ENCODE measurements at places on chromosomes 7 and 10.

DNA sequence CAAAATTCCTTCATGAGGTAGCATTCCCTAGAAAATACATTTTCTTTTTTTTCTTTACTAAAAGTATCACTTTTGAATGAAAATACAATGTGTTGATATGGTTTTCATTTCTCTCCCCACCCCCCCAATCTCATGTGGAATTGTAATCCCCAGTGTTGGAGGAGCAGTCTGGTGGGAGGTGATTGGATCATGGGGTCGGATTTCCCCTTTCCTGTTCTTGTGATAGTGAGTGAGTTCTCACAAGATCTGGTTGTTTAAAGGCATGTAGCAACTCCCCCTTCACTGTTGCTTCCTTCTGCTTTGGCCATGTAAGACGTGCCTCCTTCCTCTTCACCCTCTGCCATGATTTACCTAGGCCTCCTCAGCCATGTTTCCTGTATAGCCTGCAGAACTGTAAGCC, 790.3 kb upstream of the KCND2 start:
- DNase-seq, result no peak

GRCh38 chr10:104337521-104337984, 712 bp downstream of the ITPRIP start:
- DNase-seq, result no peak

GRCh38 chr7:83466956-83467355, 182.0 kb downstream of the SEMA3E start:
- no peak for DNase-seq

DNA sequence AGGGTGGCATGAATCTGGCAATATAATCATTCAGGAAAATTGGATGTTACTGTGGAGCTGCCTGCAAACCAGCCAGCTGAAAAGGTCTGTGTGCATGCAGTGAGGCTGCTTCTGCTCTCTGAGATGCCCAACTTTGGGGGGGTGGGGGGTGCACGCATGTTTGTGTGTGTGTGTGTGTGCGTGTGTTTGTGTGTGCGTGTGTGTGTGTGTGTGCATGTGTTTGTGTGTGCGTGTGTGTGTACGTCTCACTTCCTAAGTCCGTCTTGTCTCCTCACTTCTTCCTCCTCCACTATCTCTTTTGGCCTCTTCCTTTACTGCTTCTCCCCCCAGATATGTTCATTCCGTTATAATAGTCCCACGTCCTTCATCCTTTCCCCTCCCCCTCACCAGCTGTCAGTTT, 102.9 kb upstream of the MACROH2A2 start:
- DNase-seq, result no peak

- no peak for DNase-seq
Observed at GRCh38 chr7:42698600-42699374, 213.1 kb downstream of the C7orf25 start.

DNA sequence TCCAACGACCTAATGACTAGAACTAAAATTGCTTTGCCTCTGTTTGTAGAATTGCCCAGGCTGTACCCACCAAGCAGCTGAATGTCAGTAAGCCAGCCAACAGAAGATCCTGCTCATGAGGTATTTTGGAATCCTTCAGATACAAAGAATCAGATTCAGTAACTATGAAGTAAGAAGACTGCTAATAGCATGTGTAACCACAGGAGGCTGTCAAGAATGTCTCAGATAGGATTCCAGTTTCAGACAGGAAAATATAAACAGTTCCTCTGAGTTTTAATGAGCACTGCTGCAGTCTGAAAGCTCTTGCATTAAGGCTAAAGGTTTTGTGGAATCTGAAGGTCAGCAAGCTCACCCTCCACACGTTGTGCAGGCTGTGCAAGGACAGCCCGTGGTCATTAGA, 112.6 kb upstream of the ADAM12 start:
- no peak for DNase-seq

- DNase-seq, result no peak
Observed at GRCh38 chr7:123131961-123132360, 67.8 kb downstream of the SLC13A1 start.

DNA sequence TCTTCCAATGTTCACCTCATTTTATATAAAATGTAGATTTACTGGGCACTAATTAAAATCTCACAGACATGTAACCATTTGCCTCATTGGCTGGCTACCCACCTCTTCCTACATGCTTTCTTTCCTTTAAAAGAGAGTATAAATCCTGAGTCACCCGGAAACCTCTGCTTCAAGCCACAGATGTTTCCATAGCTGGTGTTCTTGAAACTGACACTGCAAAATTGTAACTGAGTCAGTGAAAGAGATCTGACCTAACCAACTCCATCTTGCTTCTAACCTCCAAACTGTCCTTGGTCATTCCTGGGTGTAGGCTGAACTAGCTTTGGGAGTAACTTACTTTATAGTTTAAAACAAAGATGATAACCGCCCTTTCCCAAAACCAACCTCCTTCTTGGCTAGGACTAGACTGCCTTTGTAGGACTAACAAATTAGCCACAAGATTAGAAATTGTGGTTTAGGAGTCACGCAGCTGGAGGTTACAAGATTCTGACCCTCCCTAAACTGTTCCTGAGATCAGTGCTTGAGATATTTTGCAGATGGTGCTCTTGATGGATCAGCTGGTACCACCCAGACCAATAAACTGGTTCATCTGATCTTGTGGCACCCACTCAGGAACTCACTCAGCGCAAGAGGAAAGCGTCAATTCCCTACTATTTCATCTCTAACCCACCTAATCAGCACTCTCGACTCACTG, 33.5 kb downstream of the SVOPL start:
- no peak for DNase-seq

- DNase-seq, result no peak
Observed at GRCh38 chr10:13674645-13675588, 88.2 kb downstream of the PRPF18 start.

GRCh38 chr7:95139922-95140321, 184.4 kb downstream of the PON1 start:
- DNase-seq, result no peak

DNA sequence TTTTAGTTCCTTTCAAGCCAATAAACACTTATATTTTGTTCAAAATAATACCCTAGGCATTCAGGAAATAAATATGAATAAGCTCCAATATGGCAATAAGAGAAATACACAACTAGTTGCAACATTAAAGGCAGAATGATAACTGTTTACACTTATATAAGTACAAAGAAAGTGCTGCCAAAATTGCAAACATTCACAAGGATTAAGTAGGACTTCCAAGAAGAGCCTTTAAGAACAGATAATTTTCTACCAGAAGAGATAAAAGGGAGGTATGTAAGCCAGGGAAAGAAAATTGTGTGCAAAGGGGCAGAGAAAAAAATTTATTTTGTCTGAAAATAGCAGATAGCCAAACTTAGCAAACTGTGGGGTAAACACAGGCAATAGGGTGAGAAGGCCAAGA, 83.8 kb downstream of the CTNNA3 start:
- DNase-seq, result no peak

DNA sequence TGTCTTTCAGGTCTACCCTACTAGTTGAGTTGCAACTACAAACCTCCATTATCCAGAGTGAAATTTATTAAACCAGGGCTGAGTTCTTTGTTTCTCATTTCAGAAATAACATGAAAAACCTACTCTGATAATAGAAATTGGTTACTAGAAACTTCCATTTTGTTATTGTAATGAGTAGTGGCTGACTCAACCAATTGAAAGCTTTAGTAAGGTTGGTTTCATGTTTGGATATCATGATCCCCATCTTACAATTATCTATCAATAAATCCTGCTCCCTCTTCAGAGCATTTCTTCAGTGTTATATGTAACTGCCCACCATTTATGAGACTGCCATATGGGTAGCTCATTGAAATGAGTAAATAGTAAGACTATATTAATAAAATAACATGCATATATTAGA, 16.9 kb downstream of the MDFIC start:
- no peak for DNase-seq

GRCh38 chr10:11184093-11184492, 166.4 kb downstream of the CELF2 start:
- no peak for DNase-seq

- no peak for DNase-seq
Observed at GRCh38 chr10:11178606-11179515, 161.2 kb downstream of the CELF2 start.

- no peak for DNase-seq
Observed at GRCh38 chr10:98538472-98538871, 91.7 kb upstream of the HPS1 start.

DNA sequence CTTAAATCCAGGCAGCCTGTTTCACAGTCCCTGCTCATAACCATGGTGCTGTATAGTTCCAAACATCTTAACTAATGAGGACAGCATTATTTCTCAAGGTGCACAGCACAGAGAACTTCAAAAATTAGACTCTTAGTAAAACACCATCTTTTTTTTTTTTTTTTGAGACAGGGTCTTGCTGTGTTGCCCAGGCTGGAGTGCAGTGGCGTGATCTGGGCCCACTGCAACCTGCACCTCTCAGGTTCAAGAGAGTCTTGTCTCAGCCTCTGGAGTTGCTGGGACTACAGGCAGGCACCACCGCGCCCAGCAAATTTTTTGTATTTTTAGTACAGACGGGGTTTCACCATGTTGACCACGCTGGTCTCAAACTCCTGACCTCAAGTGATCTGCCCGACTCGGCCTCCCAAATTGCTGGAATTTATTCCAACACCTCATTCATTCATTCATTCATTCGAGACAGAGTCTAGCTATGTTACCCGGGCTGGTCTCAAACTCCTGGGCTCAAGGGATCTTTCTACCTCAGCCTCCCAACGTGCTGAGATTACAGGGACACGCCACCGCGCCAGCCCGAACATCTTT, 507 bp upstream of the TMEM254 start:
- no peak for DNase-seq

- DNase-seq, result no peak
Observed at GRCh38 chr7:106110885-106111654, 1.0 kb downstream of the SYPL1 start.

DNA sequence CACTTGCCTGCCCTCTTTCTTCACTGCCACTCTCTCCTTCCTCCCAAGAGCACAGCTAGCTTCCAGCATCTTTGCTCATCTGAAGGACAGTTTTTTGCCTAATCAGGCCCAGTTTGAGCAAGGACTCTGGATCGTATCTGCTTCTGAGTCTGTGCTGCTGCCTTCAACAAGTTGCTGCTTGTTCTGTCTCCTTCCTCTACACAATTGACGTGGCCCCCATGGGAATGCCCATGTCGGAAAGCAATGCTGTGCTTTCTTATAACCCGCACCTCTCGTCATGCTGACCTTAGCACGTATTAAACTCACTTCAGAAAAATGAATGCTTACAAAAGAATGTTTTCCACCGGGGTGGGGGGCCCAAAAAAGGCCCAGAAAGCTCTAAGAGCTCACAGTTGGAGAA, 324.7 kb upstream of the C7orf33 start:
- no peak for DNase-seq

GRCh38 chr7:98760201-98760651, 109.6 kb downstream of the TMEM130 start:
- DNase-seq, result no peak

DNA sequence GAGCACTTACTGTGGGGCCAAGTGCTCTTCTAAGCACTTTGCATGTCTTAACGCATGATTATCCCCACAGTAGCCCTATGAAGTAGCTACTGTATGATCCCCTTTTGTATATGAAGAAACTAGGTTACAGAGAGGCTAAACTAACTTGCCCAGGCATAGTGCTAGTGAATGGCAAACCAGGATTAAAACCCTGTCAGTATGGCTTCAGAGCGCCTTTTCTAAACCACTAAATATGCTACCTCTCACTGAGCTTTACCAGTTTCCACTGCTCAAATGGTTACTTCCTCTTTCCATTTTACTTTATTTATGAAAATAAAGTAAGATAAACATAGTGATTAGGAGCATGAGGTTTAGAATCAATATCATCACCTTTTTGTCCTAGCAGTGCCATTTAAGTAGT, 73.6 kb downstream of the PODXL start:
- DNase-seq, result no peak

DNA sequence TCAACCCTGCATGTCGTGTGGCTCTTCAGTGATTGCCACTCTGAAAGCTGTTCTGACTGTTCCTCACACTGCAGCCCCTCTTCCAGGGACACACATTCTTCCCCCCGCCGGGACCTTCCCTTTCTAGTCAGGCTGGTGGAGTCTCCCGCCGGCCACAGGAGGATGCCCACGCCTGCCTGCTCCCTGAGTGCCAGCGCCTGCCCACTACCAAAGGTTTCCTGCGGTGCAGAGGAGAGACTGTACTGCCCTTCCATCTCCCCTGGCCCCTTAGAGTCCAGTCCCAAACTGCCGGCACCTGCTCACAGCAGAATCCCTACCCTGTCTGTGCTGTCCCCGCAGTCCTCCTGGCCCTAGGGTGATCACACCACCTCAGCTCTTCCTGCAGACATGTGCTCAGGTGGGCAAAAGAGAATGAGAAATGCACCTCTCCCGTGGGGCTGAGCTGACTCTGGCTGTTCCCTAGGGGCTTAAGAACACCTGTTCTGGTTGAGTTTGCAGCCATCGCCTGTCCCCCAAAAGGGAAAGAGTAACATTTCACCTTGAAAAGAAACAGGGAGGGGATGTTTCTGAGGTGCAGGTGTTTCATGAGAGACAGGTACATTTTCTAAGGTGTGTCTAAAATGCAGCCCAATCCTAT, 1.4 kb downstream of the PODXL start:
- DNase-seq, result no peak

DNA sequence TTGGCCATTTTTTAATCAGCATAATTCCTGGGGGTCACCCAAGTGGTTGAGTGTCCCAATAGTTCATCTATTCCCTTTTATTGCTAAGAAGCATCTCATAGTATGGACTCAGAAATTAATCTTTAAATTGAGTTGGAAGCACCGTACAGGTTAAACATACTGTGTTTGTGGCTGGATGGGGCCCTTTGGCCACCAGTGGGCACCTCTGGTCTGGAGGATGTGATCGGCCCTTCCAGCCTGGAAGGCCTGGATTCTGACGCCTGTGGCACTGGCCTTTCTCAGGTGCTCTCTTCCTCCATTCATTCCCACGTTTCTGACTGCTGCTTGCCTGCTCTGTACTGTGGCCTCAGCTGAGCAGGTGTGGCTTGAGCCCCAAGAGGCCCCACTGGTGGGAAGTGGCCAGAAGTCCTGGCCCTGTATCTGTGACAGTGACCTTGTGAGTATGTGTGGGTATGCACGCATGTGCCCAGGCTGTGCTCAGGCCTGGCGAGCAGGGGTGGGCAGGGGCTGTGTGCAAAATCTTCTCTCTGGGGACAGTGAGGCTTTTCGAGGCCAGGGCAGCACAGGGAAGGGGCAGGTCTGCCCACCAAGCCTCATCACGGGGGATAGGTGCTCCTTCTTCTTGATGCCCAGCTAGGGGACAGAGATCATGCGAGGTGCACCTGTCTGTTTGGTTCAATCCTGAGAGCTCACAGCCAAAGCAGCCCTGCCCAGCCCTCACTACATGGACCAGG, 30.1 kb downstream of the LDB3 start:
- DNase-seq, result no peak

- DNase-seq, result no peak
Observed at GRCh38 chr7:50792342-50793119, 9.8 kb upstream of the GRB10 start.

GRCh38 chr10:122362621-122363020, 11.9 kb upstream of the PLEKHA1 start:
- DNase-seq, result no peak

- no peak for DNase-seq
Observed at GRCh38 chr7:144255471-144255897, 9.1 kb downstream of the OR2A7 start.

DNA sequence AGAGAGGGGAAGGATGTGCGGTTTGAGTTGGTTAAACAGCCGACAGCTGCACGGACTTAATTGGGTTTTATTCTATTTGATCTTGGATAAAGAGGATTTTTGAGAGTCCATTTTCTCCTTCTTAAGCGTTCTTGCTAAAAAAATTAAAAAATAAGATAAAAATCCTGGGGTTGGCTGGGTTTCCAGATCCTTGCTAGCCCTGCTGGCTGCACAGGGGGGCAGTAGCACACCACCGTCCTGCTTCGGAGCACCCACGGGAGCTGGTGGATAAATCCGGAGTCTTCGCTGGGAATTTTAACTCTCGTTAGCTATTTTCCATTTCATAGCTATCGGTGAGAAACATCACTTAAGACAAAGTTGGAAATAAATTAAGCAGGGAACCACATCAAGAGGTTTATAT, 792.0 kb downstream of the TYW1 start:
- DNase-seq, result no peak
